Activated T-helper 1 cell treated with Interleukin-2 at 50 U/mL for 16 hours (primary cell): ENCODE measurements at places on chromosomes 3 and 15.

GRCh38 chr3:193774272-193774915 lies 181.4 kb downstream of the OPA1 start:
- DNase-seq = no peak

GRCh38 chr15:71515375-71516186 lies 294.8 kb upstream of the NR2E3 start:
- no peak for DNase-seq

DNA sequence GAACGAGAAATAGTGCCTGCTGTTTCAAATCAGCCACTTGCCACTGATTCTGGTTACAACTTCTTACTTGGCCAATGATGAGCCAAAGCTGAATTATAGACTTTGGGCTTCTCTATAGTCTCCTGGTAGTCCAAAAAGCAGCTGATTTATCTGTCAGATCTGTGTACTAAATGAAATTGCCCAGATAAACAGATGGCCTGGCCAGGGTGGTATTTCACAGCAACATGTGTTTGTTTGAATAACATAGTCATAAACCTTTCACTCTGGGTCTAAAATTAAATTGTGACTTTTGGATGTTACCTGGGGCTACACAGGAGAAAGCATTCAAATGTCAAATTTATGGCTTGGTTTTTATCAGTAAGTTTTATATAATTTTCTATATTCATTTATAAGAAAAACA lies 147.0 kb downstream of the NECTIN3 start:
- no peak for DNase-seq

- no peak for DNase-seq
These were observed at the start of gene PRR23B for GRCh38 chr3:139020868-139021234. PRR23B (minus strand) TSS chr3:139020926; CDS start chr3:139020661, 265 bp downstream.

DNA sequence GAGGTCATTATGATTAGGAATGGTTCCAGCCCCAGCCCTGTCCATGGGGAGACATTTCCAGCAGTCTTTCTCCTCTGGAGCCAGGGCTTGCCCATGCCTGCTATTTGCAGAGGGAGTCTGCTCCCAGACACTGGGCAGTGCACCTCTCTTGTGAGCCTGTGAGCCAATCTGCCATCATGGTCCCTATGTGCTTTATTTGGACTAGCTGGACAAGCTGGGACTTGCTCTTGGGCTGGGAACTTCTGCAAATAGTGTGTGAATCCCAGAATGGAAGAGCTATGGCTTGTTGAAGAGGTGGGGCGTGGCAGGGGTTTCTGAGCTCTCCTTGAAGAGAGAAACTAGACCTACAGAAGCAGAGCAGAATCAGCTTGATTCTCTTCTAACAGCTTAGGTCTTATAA lies 53.7 kb upstream of the KY start:
- no peak for DNase-seq

GRCh38 chr3:4060603-4061002 lies 242.6 kb upstream of the SETMAR start:
- no peak for DNase-seq

GRCh38 chr3:49470714-49471420 lies 800 bp downstream of the DAG1 start:
- no peak for DNase-seq

DNA sequence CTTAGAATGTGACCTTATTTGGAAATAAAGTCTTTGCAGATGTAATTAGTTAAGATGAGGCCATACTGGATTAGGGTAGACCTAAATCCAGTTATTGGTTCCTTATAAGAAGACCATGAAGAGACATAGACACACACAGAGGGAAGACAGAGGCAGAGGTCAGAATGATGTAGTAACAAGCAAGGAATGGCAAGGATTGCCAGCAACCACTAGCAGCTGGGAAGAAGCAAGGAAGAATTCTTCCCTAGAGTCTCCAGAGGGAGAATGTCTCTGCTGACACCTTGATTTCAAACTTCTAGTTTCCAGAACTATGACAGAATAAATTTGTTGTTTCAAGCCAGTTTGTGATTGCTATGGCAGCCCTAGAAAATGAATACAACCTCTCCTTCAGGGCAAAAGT lies 116.7 kb downstream of the WDR76 start:
- no peak for DNase-seq

- no peak for DNase-seq
These were observed 82.0 kb downstream of the LYSMD4 start for GRCh38 chr15:99651023-99651807.

- DNase-seq = no peak
These were observed 248.9 kb downstream of the THSD4 start for GRCh38 chr15:71364117-71364584.

DNA sequence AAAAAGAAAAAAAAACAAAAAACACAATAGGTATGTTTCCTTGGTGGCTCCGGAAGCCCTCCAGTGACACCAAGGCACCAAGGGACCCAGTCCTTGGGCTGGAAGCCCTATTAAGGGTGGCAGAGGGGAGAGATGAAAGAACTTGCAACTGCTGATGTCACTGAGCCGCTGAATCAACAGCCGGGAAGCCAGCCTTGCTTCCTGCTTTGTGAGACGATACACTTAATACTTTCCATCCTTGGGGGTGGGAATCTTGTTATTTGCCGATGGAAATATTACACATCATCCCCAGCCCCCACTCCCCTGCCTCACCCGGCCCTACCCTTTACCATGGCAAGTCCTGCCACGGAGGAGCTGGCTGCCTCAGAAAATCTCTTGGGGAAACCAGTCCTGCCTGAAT lies 5.6 kb upstream of the ISLR2 start:
- DNase-seq = no peak

DNA sequence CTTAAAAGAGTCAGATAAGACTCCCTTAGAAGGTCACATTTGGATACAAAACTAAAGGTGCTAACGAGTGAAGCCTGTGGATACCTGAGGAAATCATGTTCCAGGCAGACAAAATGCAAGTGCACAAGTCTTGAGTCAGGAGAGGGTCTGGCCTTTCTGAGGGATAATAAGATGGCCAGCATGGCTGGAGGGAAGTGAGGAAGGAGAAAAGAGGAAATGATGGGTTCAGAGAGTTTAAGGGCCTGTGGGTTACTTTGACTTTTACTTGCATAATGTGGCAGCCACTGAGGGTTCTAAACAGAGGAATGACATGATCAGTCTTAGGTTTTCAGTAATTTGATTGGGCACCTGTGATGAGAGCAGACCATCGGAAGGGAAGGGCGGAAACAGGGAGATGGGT lies 3.5 kb upstream of the ROPN1B start:
- no peak for DNase-seq

GRCh38 chr3:169072494-169072893 lies 591.0 kb downstream of the MECOM start:
- DNase-seq = no peak

GRCh38 chr3:74465715-74466410 lies 148.6 kb downstream of the CNTN3 start:
- DNase-seq = no peak

GRCh38 chr3:129018751-129019150 lies 17.6 kb downstream of the EFCC1 start:
- DNase-seq = no peak

DNA sequence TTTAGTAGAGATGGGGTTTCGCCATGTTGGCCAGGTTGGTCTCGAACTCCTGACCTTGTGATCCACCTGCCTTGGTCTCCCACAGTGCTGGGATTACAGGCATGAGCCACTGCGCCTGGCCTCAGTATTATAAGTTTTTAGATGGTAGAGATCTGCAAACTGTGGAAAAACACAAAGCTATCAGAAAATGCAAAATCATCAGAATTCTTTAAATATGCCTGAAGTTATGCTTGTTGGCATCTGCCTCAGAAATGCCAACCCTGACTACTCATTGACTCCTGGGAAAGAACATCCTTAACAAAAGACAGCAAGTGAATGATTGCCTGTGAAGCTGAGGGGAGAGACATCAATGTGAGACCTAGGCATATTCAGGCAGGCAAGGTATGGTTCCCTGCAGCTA lies 94.3 kb upstream of the MB21D2 start:
- no peak for DNase-seq

DNA sequence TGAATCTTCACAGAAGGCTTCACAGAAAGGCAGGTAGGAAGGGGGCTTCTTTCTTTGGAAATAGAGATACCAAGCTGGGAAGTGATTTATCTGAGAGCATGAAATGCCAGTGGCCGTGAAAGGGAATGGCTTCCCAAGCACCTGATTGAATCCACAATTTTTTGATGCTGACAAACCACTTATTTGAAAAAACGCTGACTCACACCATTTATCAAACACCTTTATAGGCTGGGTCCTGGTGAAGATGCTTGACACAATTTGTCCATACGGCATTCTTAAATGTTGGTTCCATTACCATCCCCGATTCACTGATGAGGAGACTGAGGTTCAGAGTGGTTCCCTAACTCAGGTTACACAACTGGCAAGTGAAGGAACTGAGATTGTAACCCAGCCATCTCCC lies 64.1 kb upstream of the POMGNT2 start:
- no peak for DNase-seq

DNA sequence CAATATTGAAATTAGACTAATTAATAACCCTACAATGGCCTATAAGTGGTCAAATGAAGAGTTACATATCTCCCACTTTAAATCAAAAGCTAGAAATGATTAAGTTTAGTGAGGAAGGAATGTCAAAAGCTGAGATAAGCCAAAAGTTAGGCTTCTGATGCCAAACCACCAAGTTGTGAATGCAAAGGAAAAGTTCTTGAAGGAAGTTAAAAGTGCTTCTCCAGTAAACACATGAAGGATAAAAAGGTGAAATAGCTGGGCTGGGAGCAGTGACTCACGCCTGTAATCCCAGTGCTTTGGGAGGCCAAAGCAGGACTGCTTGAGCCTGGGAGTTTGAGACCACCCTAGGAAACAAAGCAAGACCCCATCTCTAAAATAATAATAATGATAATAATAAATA lies 46.9 kb upstream of the DCUN1D1 start:
- DNase-seq = no peak

DNA sequence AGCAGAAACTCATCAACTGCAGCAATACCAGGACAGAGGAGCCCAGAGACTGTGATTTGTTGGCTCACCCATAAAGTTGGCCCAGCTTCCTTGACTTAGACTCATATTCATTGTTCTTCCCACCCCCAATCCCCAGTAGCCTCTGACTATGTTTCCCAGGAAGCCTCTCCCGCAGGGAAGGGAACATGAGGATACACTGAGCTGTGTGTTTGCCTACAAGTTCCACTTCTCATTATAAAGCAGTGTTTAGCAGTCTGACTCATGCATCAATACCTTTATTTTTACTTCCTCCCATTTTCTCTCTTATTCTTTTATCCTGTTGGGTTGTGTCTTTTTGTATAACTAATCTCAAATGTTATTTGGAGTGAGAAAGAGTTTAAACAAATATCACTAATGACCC lies 111.6 kb upstream of the PHLDB2 start:
- no peak for DNase-seq
